Thoracic aorta (tissue), 2 donors: ENCODE measurements at places on chromosomes 12 and 14.

- DNase-seq: peak; percentile 81
These were observed 245.3 kb downstream of the ZFP36L1 start for GRCh38 chr14:68547305-68548193.

DNA sequence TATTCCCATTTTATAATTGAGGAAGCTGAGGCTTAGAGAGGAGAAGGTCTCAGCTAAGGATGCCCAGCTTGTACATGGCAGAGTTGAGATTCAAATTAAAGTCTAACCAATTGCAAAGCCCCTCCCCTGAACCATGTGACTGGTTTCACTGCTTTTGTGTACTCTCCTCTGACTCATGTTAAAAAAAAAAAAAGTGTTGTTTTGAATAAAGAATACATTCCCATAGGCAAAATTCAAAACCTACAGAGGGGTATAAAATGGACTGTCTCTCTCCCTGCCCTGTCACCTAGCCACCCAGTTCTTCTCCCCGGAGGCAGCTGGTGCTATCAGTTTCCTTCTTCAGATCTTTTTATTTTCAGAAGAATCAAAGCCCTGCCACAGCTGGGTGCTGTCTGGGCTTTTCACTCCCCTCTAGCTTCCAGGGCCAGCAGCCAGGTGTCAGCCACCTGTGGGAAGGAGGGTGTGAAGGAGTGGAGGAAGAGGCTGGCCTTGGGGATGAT is 5.4 kb downstream of the PSMD9 start:
- no peak for DNase-seq

DNA sequence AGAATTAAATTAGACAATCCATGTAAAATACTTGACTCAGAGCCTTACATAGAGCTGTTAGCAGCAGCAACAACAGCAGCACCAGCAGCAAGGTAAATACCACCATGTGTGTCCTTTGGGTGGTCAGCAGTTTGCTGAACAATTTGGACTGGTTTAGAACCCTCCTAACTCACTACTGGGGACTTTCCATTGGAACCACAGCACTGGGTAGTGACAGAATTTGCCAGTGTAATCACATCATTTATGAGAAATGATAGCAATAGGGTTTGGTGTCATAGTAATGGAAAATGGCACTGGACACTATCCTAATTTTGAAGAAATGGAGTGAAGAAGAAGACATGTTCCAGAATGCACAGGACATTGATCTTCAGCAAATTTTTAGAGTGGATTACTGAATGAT is 392.8 kb downstream of the RAD51B start:
- no peak for DNase-seq

DNA sequence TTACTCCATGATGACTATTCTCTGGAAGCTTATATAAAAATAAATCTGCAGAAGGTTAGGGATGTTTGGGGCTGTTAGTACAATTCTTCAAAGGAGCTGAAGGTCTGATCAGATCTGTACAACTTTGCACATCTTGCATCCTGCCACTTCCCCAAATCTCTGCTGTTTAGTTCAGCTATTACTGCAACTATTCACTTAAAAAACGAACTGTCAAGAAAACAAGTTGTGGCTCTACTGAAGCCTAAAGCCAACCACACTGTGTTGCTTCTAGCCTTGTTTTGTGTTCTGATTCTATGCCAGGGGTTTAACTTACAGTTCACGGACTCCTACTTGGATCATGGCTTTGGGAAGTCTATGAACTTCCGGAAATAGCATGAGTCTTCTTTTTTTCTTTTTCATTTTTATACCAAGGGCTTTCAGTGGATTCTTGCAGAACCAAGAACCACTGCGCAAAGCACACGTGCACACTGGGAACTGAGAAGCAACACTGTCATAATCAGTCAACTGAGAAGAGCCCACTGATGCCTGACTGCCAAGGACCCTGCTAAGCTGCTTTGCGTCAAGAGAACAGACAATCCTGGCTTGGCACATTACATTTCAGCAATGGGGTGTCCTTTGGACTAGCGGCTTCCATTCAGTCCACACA is 66.3 kb upstream of the EEA1 start:
- no peak for DNase-seq

GRCh38 chr12:86712425-86712843 is 456.2 kb upstream of the MGAT4C start:
- DNase-seq: no peak

GRCh38 chr14:81509838-81510452 is 23.7 kb downstream of the SEL1L start:
- no peak for DNase-seq

GRCh38 chr12:6083601-6084000 is 40.9 kb downstream of the VWF start:
- DNase-seq: no peak

GRCh38 chr12:27549236-27549800 is 25.3 kb downstream of the PPFIBP1 start:
- DNase-seq: no peak

DNA sequence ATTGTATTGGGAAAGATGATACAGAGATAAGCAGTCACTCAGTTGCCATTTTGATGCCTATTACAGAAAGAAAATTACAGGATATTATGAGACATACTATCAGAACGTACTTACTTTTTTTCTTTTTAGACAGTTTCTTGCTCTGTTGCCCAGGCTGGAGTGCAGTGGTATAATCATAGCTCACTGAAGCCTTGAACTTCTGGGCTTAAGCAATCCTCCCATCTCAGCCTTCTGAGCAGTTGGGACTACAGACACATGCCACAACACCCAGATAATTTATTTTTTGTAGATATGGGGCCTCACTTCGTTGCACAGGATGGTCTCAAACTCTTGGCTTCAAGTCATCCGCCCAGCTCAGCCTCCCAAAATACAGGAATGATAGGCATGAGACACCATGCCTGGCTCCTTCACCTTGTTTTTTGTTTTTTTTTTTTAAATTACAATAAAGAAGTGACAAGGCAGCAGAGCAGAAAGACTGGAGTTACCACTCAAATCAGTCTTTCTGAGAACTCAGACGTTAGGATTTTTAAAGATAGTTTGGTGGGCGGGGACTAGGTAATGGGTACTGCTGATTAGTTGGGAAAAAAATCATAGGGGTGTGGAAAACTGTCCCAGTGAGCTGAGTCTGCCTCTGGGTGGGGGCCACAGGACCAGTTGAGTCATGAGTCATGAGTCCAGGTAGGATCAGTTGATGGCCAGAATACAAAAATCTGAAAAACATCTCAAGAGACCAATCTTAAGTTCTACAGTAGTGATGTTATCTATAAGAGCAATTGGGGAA is 11.5 kb upstream of the CPM start:
- no peak for DNase-seq

DNA sequence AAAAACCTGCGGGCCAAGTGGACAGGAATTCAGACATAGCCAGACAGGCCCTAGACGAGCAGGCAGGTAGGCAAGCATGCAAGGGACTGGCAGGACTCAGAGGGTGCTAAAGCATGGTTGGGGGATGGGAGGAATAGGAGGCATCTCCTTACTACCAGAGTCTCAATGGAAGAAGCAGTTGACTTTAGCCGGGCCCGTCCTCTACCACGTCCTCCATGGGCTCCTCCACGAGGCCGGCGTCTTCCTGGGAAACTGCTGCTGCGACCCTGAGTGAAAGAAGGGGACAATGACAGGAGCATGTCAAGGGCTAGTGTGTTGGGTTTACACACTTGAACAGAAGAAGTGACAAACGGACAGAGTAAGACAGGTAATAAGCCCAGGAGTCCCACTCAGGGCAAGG is 11.6 kb downstream of the KMT2D start:
- no peak for DNase-seq

DNA sequence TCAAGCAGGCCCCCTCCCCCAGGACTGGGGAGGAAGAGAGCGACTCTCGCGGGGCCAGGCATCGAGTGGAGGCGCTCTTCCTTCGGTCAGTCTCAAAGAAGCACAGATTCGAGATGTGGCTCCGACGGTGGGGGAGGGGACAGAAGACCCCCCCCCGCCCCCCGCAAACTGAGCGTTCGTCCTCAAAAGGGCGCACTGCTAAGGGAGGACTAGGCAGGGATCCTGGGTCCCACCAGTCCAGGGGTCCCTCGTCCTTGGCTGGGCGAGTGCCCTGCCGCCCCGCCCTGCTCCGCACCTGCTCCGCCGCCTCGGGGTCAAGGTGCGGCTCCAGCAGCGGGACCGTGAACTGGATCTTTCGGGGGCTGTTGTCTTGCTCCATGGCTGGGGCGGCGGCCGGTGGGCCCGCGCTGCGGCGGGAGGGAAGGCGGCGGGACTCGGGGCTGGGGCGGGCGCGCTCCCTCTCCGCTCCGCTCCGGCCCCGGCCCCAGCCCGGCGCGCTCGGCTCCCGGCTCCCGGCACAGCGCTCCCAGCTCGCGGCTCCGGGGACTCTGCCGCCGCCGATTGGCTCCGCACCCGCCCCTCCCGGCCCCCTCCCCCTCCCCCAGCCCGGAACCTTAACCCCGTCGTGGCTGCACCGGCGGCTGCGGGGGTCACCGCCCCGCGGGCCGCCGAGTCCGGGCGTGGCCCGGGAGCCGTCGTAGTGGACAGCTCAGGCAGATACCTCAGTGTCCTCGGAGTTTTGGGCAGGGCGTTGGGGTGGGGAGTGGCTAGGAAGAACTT is at the start of gene PPP1R1A:
PPP1R1A (minus strand) TSS at position 550 of the 780 bp plus-strand sequence; CDS start at position 379, 171 bp downstream.
- no peak for DNase-seq

- DNase-seq: no peak
These were observed 103.5 kb upstream of the HIF1A start for GRCh38 chr14:61591862-61592261.

- DNase-seq: no peak
These were observed 41.1 kb downstream of the ATXN2 start for GRCh38 chr12:111558107-111558376.

DNA sequence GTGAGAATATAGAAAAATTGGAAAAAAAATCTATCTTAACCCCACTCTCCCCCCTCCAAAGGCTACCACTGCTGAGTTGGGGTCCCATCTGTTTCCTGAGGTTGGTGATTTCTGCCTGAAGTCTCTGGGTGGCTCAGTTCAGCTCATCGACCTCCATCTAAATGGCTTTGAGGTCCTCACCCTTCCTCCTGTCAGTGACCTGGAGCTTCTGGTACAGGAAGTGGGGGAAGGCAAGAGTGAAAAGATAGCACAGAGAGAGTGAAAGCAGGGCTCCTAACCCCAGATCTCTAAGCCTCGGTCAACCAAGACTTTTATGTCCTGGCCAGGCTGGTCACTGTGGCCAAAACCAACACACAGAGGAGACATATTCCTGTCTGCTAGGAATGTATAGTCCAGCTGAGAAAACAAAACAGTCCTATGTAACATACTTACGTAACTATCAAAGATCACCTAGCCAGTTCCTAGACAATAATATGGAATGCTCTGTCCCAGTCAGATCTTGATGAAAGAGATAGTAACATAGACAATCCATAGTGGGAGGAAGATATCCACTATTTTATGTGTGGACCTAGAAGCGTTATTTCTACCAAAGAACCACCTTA is 12.3 kb upstream of the KRT73 start:
- no peak for DNase-seq

- no peak for DNase-seq
These were observed 596.8 kb downstream of the SOX5 start for GRCh38 chr12:23352670-23353069.

- no peak for DNase-seq
These were observed 50.3 kb upstream of the DICER1 start for GRCh38 chr14:95207475-95208233.

DNA sequence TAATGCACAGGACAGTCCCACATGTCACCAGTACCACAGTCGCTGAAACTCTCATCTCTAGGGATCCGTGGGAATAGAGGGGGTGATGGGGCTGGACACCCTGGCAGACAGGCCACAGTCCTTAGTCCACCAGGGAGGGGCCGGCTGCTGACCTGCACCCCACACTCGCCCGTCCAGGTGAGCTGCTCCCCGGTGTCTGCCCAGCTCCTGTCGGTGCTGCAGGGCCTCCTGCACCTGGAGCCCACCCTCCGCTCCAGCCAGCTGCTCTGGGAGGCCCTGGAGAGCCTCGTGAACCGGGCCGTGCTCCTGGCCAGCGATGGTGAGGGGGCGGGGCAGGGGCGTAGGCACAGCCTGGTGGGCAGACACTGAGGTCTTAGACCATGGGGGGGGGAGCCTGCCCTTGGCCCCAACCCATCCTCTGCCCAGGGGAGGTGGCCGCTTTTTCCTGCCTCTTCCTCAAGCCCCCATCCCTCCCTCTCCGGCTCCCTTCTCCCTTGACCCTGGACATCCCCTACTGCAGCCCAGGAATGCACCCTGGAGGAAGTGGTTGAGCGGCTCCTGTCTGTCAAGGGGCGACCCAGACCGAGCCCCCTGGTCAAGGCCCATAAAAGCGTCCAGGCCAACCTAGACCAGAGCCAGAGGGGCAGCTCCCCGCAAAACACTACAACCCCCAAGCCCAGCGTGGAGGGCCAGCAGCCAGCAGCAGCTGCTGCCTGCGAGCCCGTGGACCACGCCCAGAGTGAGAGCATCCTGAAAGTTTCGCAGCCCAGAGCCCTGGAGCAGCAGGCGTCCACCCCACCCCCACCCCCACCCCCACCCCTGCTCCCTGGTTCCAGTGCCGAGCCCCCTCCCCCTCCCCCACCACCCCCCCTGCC is 17.1 kb upstream of the ADSS1 start:
- no peak for DNase-seq

- no peak for DNase-seq
These were observed 62.3 kb upstream of the TMPO start for GRCh38 chr12:98453070-98453469.

DNA sequence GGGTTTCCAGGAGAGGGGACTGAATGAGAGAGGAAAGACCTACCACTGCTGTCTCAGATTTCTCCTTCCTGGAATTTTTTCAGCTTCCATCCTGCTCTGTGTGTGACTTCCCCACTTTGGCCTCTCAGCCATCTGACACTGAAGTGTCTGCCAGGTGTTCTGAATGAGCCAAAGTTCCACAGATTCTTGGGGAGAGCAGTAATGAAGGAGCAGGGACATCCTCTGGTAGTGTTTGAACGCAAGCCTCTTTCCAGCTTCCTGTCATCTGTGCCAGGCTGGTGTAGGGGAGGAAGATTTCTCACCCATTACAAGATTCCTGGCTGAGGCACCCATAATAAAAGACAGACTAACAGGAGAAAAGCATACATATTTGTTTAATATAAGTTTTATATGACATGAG is 141.7 kb upstream of the NRXN3 start:
- DNase-seq: no peak

- DNase-seq: no peak
These were observed 176.0 kb downstream of the ESRRB start for GRCh38 chr14:76551906-76552305.

GRCh38 chr14:22861651-22862050 is 9.9 kb upstream of the LRP10 start:
- no peak for DNase-seq

DNA sequence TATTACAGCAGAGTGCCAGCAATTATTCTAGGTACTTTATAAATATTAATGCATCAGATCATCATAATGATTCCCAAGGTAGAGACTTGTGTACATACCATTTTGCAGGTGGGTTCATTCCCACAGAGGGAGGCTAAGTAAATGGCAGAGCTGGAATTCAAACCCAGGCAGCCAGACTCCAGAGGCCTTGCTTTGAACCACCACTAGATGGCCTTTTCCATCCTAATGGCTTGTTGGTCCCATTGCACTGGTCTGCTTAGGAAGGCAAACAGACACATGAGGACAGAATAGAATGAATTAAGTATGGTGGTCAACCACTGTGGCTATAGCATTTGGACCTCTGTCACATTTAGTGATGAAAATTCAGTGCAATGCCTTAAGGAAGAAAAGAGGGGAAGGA is 158.7 kb downstream of the METTL25 start:
- no peak for DNase-seq
